ENCODE measurements at places on chromosomes 5 and 9.

- DNase-seq: peak; percentile 70
Observed at GRCh38 chr9:128341435-128341849, 1.1 kb downstream of the SLC27A4 start.

DNA sequence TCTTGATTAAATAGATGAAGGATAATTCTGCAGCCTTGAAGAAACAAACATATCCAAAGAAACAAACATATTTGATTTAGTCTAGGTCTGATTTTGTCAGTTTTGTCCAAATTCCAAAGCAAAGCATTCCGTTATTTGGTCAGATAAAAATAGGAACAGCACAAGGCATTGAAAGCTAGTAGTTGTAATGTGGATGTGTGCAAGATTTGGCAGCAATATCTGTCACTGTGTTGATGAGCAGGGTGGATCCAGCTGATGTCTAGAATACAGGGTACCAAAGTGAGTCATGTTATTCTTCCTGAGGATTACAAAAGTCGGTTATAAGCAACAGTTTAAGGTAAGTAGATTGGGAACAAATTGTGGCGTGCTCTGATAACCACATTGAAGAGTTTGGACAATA, 69.3 kb upstream of the PLPPR1 start:
- no peak for DNase-seq

DNA sequence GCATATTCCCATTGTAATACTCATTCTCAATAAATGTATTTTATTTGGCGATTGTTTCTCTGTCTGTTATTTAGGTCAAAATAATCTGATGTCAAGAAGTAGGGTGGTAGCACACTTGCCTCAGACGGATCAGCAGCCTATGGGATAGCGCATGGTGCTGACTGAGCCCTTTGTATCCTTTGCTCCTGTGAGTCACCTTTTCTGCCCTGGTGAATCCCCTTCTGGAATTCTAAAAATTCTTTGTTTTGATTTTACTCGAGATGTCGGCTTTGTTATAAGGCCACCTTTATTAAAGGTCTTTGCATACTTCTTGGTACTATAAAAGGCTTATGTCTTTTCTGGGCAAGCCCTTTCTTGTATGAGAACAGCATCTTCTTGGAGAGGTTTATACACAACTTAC, 1187.8 kb downstream of the CDH9 start:
- no peak for DNase-seq

DNA sequence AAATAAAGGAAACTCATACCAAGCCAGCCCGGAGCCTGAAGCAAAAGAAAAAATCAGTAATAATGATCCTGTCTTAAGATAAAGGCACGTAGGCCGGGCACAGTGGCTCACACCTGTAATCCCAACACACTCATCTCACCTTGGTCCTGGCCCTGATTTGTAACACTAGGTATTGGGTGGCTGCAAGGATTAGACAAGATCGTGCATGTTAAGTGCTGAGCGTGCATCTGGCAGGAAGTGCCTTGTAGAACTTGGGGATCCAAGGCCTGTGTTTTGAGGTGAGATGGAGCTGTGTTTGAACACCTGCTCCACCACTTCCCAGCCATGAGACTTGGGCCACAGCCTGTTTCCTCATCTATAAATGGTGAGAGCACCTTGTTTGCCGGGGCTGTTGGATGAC, 41.5 kb downstream of the SPRY4 start:
- DNase-seq: no peak

- DNase-seq: no peak
Observed at GRCh38 chr5:132802044-132802684, 10.9 kb upstream of the SOWAHA start.

DNA sequence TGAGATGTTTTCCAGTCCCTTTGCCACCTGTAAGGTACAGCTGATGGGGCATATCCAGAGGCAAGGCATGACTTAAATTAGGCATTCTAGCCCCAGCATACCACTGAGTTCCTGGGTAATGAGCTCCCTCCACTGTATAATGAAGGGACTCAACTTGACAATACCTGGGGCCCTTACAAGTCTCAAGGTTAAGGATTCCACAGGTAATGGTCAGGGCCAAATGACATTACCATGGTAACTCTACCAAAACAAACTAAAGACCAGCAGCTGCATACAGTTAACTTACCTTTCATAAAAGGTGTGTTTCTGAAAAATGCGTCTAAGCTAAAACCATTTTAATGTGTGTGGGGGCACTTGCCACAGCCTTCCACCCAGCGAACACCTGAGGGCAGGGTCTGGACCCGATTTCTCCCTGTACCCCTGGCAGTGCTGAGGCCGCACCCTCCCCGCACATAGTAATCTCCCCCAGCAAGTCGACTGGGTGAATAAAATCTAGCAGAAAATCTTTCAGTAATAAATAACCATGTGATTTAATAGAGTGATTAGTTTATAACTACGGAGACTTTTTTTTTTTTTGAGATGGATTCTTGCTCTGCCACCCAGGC, 24.2 kb downstream of the CCDC69 start:
- DNase-seq: no peak

DNA sequence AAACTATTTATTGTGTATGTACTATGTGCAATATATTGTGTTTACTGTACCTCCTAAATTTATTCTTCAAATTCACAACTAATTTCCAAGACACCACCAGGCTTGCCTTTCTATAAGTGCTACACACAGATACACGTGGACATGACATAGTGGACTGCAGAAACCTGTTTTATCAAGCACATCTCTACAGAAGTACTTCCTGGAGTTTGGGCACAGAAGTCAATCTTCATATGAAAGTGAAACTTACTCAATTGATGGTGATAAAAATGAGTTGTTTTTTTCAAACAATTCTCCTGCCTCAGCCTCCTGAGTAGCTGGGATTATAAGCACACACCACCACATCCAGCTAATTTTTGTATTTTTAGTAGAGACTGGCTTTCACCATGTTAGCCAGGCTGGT, 57.6 kb downstream of the NLN start:
- no peak for DNase-seq

DNA sequence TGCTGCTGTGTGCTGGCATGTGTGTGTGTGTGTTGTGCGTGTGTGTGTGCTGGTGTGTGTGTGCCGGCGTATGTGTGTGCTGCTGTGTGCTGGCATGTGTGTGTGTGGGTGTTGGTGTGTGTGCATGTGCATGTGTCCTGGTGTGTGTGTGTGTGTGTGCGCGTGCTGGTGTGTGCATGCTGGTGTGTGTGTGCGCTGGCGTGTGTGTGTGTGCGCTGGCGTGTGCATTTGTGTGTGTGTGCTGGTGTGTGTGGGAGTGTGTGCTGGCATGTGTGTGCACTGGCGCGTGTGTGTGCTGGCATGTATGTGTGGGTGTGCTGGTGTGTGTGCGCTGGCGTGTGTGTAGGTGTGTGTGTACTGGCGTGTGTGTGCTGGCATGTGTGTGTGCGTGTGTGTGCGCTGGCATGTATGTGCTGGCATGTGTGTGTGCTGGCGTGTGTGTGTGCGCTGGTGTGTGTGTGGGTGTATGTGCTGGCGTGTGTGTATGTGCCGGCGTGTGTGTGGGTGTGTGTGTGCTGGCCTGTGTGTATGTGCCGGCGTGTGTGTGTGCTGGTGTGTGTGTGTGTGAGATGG, 20.1 kb downstream of the UNC5A start:
- no peak for DNase-seq

GRCh38 chr5:157747173-157747740, 3.7 kb downstream of the LSM11 start:
- no peak for DNase-seq

DNA sequence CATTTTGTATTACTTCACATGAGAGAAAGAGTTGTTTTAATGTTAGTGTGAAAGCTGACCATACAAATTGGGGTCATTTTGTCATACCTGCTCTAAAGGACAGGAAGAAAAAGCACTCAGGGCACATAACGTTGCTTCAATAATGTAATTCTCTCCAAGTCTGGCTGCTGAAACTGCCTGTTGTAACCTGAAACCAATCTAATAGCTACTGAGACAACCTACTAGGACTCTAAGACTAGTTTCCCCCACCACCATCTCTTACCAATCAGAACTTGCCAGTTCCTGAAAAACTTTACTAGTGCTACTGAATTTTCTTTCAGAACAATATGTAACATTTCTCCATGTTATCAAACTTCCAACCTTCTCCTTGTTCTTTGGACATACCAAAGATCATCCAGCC, 374.7 kb downstream of the PTPRD start:
- DNase-seq: no peak

DNA sequence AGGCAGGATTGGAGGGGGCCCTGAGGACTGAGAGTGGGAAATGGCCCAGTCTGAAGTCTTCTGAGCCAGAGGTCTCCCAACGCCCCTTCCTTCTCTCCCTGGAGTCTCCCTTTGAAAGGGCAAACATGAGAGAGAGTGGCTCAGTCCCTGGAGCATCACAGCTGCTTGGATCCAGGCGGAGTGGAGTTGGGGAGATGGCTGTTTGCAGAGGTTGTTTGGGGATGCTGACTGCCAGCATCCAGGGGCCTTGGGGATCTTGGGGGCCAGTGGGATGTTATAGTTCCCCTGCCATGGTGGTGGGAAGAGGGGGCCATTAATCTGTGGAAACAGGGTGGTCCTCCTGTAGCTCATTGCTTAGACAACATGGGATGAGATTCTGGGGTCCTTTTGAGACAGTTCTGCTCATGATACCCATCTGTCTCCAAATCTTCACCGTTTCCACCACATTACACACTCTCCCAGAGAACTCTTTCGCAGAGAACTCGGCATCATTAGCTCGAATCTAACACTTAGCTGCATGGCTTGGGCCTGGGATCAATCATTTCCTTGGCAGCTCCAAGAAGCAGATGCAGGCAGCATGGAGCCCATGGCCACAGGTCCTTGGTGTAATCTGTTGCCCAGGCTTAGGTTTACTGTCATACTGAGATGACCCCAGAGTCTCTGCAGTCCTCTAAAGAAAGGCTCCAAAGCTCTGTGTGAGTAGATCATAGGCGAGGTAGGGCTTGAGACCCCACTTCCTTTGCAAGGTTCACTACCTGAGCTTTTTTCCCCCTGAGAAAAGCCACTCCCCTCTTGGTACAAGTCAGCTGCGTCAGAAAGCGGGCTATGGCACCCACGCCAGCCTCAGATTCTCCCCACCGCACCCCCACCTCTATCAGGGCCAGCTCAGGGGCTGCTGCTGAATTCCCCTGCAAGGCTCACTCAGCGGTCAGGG, 54.4 kb upstream of the SH3PXD2B start:
- DNase-seq: no peak

- DNase-seq: no peak
Observed at GRCh38 chr9:89115426-89115825, 63.2 kb downstream of the SHC3 start.

DNA sequence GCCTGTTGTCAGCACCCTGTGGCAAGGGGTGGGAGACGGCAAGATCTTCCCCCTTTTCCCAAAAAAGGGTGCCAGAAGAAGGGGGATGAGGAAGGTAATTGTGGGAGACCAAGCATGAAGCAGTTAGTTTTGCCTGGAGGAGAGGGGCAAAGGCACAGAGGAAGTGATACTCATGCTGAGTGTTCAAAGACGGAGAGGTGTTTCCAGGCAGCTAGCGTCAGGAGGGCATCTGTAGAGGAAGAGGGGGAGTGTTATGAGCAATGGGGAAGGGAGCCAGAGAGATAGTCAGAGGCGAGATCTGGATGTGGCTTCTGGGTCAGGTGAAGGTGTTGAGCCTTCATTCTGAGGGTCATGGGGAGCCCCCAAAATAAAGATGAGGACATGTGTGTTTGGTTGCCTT, 26.9 kb upstream of the ADAM19 start:
- DNase-seq: no peak

DNA sequence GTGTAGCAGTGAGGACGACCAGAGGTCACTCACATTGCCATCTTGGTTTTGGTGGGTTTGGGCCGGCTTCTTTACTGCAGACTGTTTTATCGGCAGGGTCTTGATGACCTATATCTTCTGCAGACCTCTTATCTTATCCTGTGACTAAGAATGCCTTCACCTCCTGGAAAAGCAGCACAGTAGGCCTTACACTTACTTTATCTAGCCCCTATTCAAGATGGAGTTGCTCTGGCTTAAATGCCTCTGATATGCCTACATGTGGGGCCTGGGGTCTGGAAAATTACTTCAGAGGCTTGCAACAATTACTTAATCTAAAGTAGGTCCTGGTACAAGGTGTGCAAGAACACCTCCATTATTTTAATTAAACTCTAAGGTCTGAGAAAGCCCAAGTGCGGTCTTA, 86.9 kb upstream of the IL12B start:
- no peak for DNase-seq

DNA sequence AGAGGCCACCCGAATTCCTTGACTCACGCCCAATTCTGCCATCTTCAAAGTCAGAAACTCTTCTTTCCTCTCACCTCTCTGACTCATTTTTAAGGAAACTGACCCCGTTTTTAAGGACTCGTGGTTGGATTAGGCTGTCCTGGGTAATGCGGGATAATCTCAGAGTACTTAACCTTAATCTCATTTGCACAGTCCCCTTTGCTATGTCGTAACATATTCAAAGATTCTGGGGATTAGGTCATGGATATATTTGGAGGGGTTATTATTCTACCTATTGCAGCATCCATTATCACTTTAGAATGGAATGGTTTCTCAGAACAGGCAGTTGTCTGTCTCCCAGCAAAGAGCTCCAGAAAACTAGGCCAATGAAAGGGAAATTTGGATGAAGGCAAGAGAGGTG, 80.8 kb upstream of the IL12B start:
- DNase-seq: no peak

- no peak for DNase-seq
Observed at GRCh38 chr5:159092332-159092687, 7.4 kb downstream of the EBF1 start.

DNA sequence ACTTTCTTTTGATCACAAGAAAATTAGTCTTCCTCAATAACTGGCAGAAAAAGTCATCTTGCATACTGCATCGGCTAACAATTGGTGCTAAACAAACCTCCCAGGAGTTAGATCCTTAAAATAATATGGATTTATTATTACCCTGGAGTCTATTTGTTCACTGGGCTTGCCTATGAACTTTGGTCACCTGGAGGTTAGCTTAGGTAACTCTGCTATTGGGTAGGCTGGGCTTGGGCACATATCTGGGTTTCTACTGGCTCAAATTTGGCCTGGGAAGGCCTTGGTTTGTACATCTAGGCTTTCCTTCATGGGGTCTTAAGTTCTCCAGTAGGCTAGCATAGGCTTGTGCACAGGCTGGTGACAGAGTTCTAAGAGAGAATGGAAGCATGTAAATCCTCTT, 279.9 kb downstream of the RASEF start:
- no peak for DNase-seq

- DNase-seq: no peak
Observed at GRCh38 chr5:149108651-149109280, 32.5 kb upstream of the ABLIM3 start.

GRCh38 chr5:172854451-172854871, 20.4 kb downstream of the ERGIC1 start:
- no peak for DNase-seq

DNA sequence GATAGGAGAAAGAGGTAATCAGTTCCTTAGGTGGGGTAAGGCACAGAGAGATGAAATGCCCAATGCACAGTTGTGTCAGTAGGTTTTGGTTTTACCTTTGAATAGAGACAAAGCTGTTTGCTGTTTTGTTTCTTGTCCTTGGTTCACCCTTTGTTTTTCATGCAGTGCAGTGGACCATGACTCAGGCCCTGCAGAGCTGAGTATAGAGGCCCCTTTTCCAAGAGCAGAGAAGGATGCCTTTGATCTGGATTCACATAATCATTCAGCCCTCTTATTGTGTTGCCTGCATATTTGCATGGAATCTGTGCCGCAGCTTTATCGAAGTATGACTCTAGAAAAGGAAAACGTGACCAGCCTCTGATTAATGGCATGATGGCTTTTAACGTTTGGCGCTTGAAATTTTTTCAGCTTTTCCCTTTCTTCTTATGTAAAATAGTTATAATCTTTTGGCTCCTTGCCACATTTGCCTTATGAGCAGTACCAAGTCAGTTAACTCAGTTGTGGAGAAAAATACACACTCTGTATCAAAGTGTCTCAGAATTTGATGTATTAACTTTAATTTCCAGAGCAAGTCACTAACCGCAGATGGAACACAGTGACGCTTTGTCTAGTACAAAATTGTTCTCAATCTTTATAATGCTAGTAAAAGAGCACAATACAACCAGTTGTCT, 197.6 kb downstream of the KDM4C start:
- DNase-seq: no peak
